ENCODE measurements at places on chromosomes 4 and X. TPM values are rescaled to one million over a fixed set of nuclear protein-coding genes. Genes with fewer than 3 reads are reported as not detected.

Gene RNF128
- total RNA-seq = 41.5 TPM

DNA sequence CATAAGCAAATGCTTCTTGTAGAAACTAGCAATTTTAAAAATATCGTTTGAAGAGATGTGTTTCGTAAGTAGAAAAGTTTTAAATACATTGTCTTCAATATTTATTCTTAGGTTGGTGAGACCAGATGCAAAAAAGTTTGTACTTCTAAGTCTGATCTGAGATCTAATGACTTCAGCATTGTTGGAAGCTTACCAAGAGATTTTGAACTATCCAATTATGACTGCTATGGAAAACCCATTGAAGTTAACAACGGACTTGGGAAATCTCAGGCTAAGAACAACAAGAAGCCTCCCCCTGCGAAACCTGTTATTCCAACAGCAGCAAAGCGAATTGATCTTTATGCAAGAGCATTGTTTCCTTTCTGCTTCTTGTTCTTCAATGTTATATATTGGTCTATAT lies 50.2 kb upstream of the GRIA2 start:
- no peak for DNase-seq
- H3K4me1 ChIP-seq = no peaks in the 10 kb centered on the region
- no peaks in the 10 kb centered on the region for H3K36me3 ChIP-seq
- H3K27ac ChIP-seq = no peak overlapping the region

Gene GPC3
- total RNA-seq = 2.0 TPM

DNA sequence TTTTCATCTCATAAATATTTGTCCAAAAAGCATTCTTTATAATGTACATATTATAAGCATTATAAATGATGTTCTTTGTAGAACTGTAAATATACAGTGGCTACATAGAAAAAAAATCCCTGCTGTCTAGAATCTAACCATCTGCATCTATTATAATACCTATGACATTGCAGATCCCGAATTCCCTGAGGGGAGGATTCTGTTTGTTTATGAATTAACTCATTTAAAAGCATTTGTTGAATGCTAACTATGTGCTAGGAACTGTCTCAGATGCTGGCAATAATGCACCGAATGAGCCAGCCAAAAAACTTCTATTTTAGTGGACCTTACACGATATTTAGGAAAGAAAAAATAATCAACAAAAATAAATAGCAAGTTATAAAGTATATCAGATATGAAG lies 189.6 kb downstream of the PACRGL start:
- no peaks in the 10 kb centered on the region for H3K4me1 ChIP-seq
- no peak overlapping the region for H3K4me3 ChIP-seq
- no peaks in the 10 kb centered on the region for H3K36me3 ChIP-seq
- no peaks in the 10 kb centered on the region for H3K27me3 ChIP-seq
- DNase-seq = no peak

Gene NOX1
- 128 TPM for total RNA-seq
